ENCODE measurements at places on chromosomes 1 and 21.

DNA sequence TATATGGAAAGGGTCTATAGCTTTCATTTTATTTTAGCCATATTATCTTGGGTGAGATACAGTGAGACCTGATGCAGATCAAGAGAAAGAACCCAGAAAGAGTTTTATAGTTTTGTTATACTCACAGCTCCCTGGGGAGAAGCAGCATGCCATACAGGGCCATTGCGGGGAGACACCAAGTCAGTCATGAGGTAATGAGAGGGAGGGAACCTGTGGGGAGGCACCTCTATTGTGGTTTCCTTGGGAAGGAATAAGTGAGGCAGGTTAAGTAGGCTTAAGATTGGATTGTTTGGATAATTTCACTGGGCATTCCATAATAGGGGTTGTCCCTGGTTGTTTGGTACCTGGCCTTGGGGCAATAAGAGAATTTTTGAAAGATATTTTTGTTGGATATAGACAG lies 19.7 kb downstream of the AXDND1 start:
- DNase-seq: no peak

GRCh38 chr1:151199873-151200581 lies 1.7 kb downstream of the PIP5K1A start:
- no peak for DNase-seq

DNA sequence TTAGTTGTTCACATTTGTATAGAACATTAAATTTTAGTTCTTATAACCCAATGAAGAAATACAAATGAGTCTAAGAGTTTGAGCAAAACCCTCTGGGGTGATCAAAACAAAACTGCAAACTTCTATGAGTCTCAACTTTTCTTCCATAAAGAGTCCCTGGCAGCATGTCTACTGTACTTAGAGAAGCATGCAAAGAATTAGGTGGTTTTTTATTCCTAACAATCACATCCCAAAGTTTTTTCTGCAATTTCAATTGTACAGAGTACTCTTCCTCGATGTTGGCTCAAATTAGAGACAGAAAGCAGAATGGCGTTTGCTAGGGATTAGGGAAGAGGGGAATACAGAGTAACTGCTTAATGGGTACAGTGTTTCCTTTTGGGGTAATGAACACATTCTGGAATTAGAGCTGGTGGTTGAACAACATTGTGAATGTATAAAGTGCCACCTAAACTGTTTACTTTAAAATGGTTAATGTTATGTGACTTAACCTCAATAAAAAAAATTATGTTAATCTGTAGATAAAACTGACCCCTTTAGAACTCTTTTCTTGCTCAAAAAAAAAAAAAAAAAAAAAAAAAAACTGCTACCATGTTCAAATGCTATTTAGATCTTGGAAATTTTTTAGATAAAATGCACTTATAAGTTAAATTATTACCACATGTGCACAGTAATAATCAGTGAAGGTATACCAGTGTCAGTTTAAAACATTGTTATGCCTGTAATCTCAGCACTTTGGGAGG lies 4.8 kb downstream of the RC3H1 start:
- no peak for DNase-seq

- no peak for DNase-seq
Observed at GRCh38 chr1:40041466-40041838, 923 bp downstream of the CAP1 start.

GRCh38 chr1:22652881-22653316 lies at the start of gene C1QB:
TSS of gene C1QB (plus strand) at chr1:22653236. CDS start at chr1:22659463, 6,227 bp downstream.
- peak; percentile 74 for DNase-seq

Measured in Ammon's horn (tissue), 1 donor.